Stimulated activated CD4-positive, alpha-beta T cell treated with anti-CD3 and anti-CD28 coated beads, Interleukin-1b, Interleukin-23, amount 100 ng/mL, for 1 hour (primary cell): ENCODE measurements at places on chromosomes 7 and 10.

DNA sequence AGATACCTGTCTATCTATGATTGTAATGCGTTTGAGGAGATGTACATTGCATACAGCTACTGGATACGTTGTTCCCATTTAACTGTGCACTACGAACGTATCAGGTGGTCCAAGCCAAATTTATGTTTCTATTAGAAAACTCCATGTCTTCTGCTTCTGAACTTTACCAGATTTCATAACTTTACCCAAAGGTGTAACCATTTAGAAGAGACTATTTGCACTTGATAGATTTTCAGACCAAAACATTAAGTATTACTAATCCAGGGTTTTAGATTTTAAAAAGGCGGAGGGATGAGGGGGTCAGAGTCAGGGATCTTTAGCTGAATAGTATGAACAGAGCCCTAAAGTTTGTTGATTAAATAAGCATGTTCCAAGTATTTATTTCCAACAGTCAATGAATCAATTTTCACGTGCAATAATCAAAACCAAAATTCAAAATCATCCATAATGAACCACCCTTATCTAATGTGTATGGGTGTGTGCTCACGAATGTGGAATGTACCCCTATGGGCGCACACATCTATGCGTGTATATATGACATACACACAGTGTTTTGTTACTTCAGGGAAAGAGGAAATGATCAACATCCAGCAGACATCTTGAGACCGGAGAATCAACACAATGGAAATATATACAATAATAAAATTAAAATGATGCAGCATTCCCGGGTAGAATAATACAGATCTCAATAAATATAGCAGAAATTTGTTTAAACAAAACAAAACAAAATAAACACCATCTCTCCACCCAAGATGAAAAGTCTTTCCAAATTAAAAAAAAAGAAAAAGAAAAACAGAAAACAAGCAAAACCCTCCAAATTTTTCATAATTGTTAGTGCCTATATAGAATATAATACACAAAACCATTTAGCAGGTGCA lies 3.4 kb downstream of the FEZF1 start:
- no peak for DNase-seq

GRCh38 chr7:71645836-71646235 lies 513.9 kb downstream of the GALNT17 start:
- no peak for DNase-seq

- DNase-seq, result no peak
These were observed 188.6 kb downstream of the AUTS2 start for GRCh38 chr7:69786730-69787395.

- no peak for DNase-seq
These were observed 59.2 kb downstream of the WIPF3 start for GRCh38 chr7:29865526-29865925.

DNA sequence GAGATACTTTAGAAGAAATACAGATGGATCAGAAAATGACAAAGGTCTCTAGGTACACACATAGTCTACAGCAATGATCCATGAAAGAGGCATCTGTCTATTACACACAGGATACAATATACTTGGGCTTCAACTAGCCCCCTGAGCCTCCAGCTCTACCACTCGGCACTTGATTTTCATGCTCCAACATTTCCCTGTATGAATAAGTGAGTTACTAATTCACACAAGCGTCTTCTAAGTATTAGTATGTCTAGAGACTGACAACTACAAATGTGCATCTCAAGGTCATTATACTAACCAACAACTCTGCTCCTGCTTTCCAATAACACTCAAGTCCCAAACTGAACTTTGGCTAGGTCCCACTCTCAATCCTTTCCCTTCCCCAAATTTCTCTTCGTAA lies 8.3 kb downstream of the FAM204A start:
- no peak for DNase-seq

- no peak for DNase-seq
These were observed 157.3 kb upstream of the MTPN start for GRCh38 chr7:136134503-136134902.

DNA sequence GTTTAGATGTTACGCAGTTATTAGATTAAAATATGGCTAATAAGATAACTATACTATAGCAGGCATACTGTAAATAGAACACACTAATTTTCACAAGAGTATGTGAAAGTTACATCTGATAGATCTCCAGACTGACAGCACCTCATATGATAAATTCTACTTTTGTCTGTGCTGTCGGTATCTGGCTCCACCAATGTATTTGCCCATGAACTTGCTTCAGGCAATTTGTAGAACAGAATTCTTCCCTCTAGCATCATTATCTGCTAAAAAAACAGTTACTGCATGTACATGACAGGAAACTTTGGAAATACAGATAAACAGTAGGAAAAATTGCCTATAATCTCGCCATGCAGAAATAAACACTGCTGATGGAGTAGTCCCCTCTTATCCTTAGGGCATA lies 137.7 kb downstream of the WNT2 start:
- no peak for DNase-seq

- DNase-seq, result no peak
These were observed 158.8 kb upstream of the LYZL2 start for GRCh38 chr10:30788307-30788706.

DNA sequence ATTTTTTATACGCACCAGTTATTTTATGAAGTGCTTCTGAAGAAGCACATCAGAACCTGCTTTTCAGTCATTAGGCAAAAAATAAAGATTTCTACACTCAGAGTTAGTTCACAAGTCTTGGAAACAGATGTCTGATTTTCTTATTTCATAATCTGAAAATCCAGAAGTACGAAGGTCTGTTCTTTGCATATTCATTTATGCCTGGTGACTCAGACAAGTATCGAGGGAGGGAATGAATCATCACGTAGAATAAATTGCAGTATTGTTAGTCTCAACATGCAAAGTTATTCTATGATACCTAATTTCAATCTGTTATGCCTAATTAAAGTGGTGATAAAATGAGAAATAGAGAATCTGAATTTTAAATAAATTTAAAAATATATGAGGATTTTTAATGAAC lies 113.6 kb upstream of the SEM1 start:
- DNase-seq, result no peak

GRCh38 chr7:14505906-14506305 lies 396.6 kb downstream of the DGKB start:
- DNase-seq, result no peak

DNA sequence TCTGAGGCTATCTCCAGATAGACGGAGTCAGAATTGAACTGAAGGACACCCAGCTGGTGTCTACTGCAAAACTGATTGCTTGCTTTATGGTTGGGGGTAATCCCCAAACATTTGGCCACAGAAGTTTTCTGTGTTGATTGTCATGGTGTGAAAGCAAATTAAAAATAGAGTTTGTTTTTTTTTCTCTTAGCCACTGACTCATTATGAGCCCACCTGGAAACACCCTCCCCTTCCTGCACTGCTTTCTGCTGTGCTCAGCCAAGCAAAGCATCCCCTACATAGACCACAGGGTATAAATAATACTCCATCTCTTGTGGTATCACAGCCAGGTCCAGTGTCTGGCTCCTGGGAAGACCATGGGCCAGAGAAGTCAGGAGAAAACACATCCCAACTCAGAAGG lies 6.5 kb upstream of the VWC2 start:
- DNase-seq, result no peak

DNA sequence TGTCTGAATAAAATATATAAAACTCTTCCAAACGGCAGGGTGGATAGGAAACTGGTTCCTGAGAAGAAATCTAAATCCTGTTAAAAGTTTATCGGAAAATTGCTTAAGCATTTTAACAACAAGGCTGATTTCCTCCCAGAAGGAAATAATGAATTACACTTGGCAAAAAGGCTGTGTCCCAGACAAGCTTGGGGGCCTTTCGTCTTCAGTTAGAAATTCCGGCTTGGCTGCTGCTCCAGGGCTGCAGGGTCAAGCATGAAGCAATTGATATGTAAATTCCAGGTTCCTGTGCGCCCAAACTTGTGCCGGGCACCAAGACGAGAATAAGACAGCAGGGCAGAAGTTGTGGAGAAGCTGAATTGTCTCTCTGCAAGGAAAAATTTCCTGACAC lies 38.0 kb upstream of the LBX1 start:
- no peak for DNase-seq

GRCh38 chr7:96397936-96398598 lies 76.2 kb upstream of the SLC25A13 start:
- DNase-seq, result no peak

GRCh38 chr7:143352531-143353002 lies 9.9 kb downstream of the FAM131B start:
- DNase-seq, result no peak

- no peak for DNase-seq
These were observed 17.5 kb downstream of the INPP5A start for GRCh38 chr10:132554991-132555647.

- DNase-seq, result no peak
These were observed 571.4 kb downstream of the DNAJB6 start for GRCh38 chr7:157908006-157908782.

- no peak for DNase-seq
These were observed 2.1 kb upstream of the WNT2 start for GRCh38 chr7:117324960-117325359.

GRCh38 chr7:74657692-74658177 lies at the start of gene GTF2I:
Gene GTF2I, plus strand, starts transcription at chr7:74657718. Its CDS starts 31,411 bp downstream, at chr7:74689129.
- DNase-seq, result no peak

DNA sequence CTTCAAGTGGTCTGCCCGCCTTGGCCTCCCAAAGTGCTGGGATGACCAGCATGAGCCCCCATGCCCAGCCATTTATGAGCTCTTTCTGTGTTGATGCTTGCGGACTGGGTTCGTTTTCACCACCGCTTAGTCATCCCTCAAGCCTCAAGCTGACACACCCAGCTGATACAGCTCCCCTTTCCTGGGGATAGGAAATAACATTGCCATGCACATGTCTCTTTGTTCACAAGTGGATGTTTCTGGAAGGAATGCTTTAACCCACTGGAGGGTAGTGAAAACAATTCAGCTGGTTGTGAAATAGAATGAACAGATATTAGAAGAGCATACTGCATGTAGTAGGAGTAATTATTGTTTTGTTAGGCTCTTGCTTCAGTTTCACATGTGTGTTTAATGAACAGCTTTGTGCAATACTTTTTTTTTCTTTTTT lies 8.5 kb upstream of the METTL27 start:
- no peak for DNase-seq

GRCh38 chr10:43669386-43669785 lies 20.7 kb upstream of the ZNF32 start:
- DNase-seq, result no peak

- no peak for DNase-seq
These were observed 3.1 kb upstream of the HOXA9 start for GRCh38 chr7:27168265-27168947.

GRCh38 chr10:16943295-16944285 lies 126.4 kb upstream of the RSU1 start:
- DNase-seq, result no peak

DNA sequence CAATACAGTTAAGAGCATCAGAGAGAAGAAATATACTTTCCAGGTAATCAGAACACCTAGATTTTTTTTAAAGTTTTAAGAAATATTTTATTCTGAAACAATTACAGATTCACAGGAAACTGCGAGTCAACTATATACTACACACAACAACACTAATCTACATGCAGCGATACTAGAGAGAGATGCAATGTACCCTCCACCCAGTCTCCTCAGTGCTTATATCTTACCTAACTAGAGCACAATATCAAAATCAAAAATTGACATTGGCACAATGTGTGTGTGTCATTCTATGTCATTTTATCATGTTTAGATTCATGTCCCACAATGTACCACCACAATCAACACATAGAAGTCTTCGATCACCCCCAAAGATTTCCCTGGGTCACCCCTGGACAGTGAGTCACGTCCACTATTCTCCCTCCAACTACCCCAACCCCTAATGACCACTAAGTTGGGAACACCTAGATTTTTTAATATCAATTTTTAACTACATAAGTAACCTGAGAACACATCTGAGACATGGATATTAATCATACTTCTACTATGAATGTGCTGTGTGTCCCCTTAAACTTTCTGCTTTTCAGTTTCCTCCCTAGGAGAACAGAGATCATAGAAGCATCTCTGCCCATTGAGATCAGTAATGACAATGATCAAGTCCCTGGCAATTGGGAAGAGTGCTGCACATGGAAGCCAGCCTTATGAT lies 86.5 kb downstream of the GSAP start:
- DNase-seq, result no peak

DNA sequence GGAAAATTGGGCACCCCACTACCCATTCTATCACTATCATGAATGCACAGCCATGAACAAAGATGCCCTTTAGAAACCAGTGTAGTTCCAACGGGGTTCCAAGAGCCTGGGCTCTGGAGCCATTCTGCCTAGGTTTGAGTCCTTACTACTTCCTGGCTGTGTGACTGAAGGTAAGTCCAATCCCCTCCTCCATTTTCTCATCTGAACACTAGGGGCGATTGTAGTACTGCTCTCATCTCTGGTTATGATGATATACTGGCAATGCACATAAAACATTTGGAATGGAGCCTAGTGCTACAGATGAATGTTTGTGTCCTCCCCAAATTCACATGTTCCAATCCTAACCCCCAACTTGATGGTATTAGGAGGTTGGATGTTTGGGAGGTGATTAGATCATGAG lies 28.1 kb upstream of the CDH23 start:
- no peak for DNase-seq

- DNase-seq, result no peak
These were observed 67.8 kb upstream of the ATP6V0A4 start for GRCh38 chr7:138865843-138866242.

DNA sequence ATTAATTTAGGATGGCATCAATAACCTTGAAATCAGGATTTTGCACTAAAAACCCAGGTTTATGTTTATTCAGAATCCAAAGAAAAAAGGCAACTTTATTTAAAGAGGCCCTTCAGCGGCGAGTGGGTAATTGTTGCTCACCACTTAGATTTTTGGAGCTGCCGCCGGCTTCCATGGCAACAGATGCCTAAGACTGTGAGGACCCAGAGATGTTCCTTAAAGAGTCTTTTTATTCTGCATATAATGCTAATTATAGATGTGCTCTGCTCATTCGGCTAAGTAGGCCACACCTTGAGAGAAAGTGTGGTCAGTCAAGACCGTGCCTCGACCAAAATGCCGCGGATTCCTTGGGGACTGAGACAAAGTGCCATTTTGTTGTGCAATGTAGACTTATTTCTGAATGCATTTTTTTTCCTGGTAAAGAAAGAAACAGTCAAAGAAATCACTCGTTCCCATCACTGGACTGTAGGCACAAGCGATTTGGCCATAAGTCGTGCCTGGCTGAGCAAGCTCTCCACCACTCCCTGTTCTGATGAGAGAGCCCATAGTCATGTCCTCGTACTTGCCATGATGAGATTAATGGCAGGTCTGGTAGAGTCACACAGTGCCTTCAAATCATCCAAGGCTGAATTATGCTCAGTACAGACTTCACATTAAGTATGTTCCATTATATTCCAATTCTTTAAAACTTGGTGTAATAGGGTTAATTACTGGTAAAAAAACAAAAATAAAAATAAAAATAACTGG lies 21.4 kb upstream of the MGMT start:
- DNase-seq, result no peak
